ENCODE measurements at places on chromosomes 3 and 15.

GRCh38 chr3:51354172-51354571 is 30.9 kb upstream of the MANF start:
- DNase-seq, result no peak

DNA sequence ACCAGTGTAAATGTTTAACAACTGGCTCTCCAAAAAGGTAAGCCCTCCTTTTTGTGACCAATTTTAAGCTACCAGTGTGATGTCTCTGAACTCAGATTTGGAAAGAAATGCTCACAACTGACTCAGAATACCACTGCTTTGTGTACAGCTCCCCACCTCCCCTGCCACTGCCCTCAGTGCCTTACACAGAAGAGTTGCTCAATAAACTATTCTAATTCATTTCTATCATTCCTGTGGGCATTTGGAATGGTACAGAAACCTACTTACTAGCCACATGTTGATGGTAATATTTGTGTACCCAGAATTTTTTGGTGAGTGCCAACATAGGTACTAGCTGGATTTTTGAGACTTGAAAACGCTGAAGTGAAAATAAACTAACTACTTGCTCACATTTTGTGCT is 16.0 kb downstream of the LRRN1 start:
- DNase-seq, result no peak

DNA sequence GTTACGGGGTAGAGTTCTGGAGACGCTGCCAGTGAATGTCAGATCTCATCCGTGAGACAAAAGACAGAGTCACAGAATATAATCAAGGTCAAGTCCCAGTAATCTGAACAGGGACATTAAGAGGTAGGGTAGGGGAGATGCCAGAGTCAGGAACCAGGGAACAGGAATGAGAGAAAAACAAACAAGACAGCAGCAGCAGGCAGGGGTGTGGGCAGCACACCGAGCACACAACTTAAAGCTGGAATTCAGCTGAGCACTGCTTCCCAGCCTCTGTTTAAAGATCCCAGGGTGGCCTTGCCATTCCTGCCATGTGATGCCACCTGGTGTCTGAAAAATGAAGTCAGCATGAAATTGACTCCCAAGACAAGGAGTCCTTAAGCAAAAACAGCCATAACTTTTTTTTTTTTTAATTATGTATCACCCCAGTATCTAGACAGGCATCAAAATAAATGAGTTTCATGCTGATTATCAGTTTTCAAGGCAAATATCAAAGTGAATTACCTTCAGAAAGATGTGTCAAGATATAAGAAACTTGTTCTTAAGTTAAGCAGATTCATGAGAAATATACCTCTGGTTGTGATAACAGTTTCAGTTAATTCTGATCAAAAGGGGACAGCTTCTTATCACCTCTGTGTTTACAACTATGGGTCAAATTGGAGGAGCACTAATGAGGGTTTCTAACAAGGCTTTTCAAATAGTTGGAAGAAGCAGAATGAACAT is 203.7 kb downstream of the SLC9A9 start:
- DNase-seq, result peak; percentile 49

DNA sequence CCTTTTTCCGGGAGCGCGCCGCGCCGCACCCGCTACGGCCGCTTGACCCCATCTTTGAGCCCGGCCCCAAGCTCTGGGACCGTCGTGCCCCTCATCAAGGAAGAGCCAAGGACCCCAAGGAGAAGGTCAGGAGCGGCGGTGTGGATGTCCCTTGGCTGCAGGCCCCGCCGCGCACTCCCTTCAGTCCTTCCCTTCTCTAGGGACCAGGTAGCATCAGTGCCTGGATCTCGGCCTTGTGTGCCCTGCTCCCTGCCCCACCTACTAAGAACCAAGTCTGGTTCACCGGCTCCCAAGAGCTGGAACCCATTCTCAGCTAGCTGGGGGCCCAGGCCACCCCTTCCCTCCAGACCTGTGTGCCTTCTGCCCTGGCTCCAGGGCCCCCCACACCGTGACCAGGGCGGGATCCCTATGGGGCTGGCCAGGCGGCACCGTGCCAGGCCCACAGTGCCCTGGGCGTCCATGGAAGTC is 69.3 kb upstream of the CGNL1 start:
- DNase-seq, result no peak

DNA sequence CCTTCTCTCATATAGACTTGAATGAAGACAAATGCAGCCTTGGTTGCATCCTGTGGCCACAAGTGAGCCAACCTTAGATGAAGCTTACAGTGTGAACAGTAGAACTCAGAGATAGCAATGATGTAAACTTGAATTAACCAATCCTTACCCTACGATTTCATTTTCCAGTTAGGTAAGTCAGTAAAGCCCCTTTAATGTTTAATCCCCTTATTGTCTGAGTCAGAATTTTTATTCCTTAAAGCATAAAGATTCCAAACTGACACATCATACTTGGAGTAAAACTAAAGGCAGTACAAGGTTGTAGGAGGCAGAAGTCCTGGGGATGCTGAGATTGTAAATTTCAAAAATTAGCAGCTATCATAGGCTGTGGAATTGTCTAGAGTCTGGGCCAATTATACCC is 507.8 kb upstream of the DPH6 start:
- no peak for DNase-seq

DNA sequence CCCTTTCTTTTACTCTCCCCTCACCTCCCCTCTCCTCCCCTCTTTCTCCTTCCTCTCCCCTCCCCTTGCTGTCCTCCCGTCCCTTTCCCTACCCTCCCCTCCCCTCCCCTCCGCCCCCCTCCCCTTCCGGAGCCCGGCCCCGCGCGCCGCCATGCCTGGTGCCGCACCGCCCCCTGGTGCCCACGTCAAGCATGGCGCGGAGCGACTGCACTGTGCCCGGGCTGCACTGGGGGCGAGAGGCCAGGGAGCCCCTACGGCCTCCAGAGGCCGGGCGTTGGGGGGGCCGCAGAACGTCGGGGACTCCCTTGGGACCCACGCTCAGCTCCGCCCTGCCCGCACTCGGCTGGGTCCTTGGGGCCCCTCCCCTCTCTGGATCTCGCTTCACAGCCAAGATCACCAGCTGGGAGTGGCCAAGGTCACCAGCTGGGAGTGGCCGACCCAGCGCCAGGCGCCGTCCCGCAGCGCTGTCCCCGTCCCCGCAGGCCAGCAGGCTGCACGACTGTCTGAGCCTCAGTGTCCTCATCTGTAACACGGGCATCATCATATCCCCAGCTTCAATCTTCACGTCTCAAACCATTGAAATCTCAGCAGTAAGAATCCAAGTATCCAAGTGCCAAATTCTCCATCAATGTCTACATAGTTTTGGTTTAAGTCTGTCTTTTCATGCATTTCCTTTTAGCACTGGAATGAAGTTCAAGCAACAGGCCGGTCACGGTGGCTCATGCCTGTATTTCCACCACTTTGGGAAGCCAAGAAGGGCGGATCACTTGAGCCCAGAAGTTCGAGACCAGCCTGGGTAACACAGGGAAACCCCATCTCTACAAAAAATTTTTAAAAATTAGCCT is 42.5 kb downstream of the TPRA1 start:
- DNase-seq, result peak; percentile 76

- no peak for DNase-seq
Measured at GRCh38 chr3:178699810-178700209, 163.6 kb downstream of the KCNMB2 start.

- DNase-seq, result no peak
Measured at GRCh38 chr15:59420108-59420507, 17.9 kb upstream of the FAM81A start.

- no peak for DNase-seq
Measured at GRCh38 chr15:48654801-48655200, 9.3 kb upstream of the FBN1 start.

DNA sequence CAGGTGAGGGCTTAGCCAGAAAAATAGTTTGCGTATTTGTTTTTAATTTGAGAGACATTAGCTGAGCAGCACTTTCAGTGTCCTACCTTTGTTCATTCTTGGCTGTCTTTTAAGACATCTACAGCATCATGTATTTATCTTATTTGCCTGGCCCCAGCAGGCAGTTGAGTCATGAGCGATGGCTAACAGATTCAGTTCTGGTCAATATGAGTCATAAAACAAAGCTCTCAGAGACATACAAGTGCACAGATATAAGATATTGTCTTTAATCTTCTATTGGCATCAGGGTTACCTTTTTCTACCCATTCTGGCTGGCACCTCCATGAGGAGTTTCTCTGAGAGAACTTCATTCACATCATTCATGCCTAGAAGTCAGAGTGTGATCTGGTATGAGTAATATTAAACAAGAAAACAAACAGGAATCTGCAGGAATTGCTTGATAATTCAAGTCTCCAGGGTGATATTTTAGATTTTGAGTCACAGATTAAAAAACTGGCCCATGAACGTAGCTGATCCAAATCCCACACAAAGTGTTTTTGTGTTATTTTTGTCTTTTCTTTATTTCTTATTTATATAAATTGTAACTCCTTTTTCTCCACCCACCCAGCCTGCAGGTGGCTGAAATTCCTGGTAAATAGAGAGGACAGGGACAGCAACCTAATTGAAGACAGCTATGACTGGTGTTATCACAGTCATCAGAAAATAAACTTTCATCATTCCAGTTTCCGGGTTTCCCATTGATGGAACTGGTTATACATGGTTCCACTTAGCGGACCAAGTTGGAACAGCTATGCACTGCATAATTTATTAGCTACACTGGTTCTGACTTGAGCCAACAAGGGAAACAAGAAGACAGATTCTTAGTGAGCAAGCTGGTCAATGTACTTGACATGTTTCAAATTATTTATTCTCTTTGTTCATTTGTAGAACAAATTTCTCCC is 47.3 kb downstream of the PLSCR2 start:
- DNase-seq, result no peak

GRCh38 chr15:63833021-63833696 is 589 bp downstream of the HERC1 start:
- peak; percentile 49 for DNase-seq

DNA sequence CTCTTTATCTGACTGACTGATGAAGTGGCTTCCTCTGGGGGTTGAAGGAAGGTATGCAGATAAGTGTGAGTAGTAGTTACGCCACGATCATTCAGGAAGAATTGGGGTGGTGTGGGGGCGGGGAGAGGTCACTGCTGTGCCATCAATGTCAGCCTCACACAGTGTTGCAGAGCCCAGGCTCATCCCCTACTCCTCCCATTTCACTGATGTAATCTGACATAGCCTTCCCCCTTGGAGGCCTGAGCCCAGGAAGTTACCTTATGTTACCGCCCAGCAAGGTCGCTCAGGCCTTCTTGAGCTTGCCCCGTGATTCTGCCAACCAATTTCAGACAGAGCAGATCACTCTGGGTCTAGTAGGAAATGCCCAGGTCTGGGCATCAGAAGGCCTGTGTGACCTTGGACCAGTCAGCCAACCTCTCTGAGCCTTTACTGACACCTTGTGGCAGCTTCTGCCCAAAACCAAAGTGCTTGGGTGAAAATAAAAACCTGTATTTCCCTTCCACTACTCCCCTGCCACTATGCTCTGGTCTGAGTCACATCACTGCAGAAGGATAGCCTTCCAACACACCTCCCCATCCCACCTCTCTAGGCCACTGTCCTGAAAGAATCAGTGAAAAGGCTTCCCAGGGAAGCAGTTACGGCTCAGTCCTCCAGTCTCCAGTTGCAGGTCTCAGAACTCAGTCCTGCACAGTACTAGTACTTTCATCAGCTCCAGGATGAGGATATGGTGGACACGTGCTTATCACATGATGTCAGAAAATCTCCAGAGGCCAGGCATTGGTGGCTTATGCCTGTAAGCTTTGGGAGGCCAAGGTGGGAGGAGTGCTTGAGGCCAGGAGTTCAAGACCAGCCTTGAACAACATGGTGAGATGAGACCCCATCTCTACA is 28.1 kb upstream of the INSYN1 start:
- DNase-seq, result peak; percentile 46

GRCh38 chr3:185153861-185154629 is 1.2 kb upstream of the C3orf70 start:
- DNase-seq, result no peak

GRCh38 chr3:151346292-151346691 is 16.9 kb upstream of the P2RY13 start:
- DNase-seq, result peak; percentile 52

DNA sequence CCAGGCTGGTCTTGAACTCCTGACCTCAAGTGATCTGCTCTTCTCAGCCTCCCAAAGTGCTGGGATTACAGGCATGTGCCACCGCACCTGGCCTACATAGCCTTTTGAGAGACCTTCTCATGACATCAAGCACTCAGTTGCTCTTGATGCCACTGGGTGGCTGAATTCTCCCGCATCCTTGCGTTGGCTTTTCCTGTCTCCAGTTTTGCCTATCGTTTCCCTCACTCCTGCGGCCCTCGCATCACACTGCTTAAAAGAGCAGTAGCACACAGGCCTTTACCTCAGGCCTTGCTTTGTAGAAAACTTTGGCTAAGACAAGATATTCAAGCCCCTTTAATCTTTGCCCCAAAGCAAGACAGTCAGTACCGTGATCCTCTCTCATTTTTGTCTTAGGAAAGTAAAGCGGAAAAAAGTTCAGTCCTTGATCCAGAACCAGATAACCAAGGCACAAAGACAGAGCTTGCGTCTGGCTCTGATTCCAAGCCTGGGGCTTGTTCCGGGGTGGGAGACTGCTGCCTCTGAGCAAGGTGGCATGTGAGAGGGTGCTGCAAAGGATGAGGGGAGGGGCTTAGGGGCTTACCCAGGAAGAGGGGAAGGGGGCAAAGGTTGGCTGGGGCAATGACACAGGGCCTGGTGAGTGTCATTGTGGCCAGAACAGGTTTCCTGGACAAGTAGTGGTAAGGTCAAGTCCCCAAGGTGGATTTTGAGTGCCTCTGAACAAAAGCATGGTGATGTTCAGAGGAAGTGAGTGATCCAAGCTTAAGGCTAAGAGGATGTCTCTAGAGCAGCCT is 175.0 kb upstream of the TLE3 start:
- no peak for DNase-seq

DNA sequence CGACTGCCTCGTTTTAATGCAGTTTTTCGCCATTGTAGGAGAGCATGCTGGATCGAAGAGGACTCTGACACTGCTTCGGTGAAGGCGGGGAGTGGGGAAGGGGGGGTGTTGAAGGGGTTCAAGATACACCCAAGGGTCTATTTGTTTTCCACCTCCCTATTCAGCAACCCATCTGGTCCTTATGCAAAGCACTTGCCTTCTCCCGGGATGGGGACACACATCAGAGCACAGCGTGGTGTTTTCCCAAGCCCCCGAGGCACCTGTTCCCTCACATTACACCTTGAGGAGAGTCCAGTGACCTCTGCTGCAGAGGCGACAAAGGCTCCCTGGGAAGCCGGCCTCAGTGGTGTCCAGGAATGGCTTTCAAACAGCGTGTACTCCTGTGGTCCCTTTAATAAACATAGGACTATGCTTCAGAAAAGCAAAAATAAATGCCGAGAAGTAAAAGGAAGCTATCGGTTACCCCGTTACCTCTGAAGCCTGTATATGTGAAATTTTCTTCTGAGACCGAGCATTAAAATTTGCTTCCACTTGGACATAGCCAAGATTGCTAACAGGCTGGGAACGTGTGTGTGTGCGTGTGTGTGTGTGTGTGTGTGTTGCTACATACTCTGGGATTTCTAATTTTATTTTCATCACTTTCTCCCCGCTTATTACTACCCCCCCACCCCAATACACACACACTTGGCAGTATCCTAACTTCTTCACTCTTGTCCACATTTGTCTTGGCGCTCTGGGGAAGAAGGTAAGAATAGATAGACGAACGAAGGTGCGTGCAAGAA is 53.2 kb downstream of the CCDC54 start:
- peak; percentile 17 for DNase-seq

DNA sequence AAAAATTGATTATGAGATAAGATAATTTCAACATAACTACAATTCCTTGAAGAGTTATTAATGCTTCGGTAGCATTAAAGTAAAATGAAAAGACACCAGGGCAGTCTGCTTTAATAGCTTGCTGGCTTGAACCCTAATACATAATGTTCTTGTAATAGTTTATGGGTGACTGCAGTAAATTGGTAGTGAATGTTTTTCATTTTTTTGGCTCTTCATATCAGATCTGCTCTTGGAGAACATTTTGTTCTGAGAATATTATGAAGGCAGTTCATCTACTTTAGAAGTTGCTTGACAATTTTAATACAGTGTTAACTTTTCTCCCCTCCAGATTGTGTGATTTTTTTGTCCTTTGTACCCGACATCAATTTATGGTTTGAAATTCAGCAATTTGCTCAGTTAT is 128.4 kb downstream of the ZBTB20 start:
- no peak for DNase-seq

Data from suppressor macrophage treated with lipopolysaccharide for 1 hour (primary cell).